Mucosa of descending colon (tissue), 3 donors: ENCODE measurements at places on chromosomes 1 and 21. TPM values are rescaled to one million over a fixed set of nuclear protein-coding genes. Genes with fewer than 3 reads are reported as not detected.

DNA sequence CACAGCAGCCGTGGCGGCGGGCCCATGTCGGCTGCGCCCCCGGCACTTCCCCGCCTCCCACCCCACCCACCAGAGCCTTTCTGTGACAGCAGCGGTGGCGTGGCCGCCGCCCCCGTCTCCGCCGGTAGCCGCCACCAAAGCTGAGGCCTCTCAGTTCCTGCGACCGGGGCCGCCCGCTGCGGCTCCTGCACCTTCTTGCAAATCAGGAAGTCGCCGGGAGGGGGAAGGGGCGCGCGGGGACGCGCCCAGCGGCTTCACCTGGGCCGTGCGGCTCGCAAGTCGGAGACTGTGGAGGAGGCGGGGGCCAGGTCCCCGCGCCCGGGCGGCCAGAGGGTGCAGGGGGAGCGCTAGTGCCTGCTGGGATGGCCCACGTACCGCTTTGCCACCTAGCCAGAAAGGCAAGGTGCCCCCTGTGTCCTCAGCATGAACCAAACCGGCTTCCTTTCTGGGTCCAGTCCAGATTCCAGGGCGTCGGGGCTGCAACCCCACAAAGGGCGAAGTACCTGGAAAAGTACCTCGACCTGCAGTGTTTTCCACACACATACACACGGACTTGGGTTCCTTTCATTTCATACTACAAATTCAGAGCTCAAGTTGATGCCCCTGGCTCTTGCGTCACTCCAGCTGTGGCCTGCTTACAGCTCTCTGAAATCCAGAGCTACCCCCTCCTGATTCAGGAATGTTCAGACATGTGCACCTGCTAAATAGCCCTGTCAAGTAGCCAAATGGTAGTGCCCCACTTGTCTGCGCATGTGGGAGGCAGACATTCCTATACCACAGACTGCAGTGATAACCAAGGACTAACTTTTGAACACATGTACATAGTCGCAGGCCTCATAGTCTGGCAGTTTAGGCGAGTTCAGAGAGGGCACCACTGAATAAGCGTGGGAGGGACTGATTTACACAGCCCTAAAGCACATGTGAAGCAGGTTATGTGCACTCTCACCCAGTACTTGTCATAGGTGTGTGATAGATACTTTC is at the start of gene DENND1B:
TSS of gene DENND1B (minus strand) at position 199 of the 981 bp plus-strand sequence. CDS start 325 bp downstream, outside the sequence.
- DNase-seq: peak; percentile 95

PADI2 gene
- 398 TPM for total RNA-seq

KCNT2 gene
- total RNA-seq: 0.49 TPM

ASCL5 gene
- not detected for total RNA-seq

IVNS1ABP gene
- 111 TPM for total RNA-seq

MMEL1 gene
- total RNA-seq: 4.2 TPM

GRCh38 chr1:45503462-45504360 is 3.6 kb downstream of the MMACHC start:
- no peak for DNase-seq

LCE1E gene
- total RNA-seq: not detected

GRCh38 chr1:20037877-20038276 is 32.1 kb upstream of the PLA2G5 start:
- no peak for DNase-seq

GRCh38 chr21:37509802-37510393 is 143.3 kb downstream of the DYRK1A start:
- DNase-seq: no peak

DNA sequence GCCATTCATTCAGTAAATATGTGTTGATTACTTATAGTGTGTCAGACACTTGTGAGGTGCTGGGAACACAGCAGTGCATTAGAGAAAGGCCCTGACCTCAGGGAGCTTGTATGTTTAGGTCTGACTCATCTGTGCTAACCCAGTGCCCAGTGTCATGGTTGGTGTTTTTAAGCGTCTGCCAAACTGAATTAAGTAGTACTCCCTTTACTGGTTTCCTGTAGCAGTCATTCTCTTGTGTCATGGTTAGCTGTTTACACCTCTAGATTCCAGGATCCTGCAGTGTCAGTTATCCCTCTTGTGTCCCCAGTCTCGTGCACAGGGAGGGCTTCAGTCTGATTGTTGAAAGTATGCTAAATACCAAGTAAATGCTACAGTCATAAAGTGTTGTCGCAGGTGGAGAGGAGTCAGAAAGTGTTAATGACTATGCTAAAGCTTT is 14.2 kb downstream of the UCK2 start:
- DNase-seq: no peak

GRCh38 chr21:46634427-46634826 is 1.0 kb upstream of the PRMT2 start:
- DNase-seq: no peak

- no peak for DNase-seq
These were observed 9.5 kb upstream of the ZBTB18 start for GRCh38 chr1:244041466-244042120.

NTMT2 gene
- not detected for total RNA-seq

GRCh38 chr1:24745711-24746413 is 615 bp downstream of the CLIC4 start:
- no peak for DNase-seq

GRCh38 chr1:84689514-84690396 is 506 bp downstream of the SSX2IP start:
- peak; percentile 80 for DNase-seq

FGR gene
- 5.7 TPM for total RNA-seq

CLCC1 gene
- total RNA-seq: 32.1 TPM

- DNase-seq: no peak
These were observed 638.0 kb downstream of the KCNT2 start for GRCh38 chr1:195970209-195970608.

DNA sequence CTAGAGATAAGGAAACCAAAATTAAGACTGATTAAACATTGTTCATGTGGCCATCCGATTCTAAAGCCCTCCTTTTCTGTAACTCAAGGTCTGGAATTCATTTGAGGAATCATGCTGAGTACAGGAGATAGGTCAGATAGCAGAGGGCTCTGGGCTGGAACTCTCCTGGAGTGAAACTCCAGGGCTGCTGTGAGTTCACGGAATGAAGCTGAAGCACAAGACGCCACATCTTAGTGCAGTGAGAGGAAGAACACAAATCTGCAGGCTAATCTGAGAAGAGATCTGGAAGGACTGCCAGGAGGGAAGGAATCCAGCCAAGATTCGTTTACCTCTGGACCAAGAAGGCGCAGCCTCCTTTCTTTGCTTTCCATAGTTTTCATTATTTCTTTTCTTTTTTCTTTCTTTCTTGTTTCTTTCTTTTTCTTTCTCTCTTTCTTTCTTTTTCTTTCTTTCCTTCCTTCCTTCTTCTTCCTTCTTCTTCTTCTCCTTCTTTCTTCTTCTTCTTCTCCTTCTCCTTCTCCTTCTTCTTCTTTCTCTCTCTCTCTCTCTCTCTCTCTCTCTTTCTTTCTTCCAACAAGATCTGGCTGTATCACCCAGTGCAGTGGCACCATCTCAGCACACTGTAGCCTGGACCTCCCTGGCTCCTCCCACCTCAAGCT is 74.8 kb upstream of the ATP1B1 start:
- DNase-seq: no peak

RXRG gene
- total RNA-seq: 1.1 TPM

DNA sequence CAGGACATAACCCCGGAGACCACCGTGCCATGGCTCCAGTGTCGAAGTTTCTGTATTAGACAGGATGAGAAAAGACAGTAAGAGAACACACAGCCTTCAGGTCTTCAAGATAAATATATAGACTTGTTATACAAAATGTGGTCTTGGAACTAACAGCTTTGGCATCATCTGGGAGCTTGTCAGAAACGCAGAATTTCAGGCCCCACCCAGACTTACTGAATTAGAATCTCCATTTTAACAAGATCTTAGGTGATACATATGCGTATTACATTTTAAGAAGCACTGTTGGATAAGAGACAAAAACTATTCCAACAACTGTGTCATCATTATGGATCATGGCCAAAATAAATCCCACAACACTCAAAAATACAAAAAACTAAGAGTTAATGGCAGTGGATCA is 239.3 kb downstream of the ASTN1 start:
- no peak for DNase-seq

DNA sequence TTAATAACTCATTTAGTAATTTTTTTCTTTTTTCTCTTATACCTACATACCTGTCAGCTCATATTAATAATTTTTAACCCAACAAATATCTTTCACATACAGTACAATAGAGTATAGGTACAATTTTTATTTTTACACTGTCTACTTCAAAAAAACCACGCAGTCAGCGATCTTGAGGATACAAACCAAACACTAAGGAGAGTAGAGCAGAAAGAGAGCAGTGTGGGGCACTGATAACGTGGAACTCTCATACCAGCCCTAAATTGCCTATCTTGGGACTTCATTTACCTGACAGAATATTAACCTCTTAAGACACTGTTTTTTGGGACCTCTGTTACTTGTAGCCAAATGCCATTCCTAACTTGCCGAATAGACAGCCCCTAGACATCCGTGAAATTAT is 5.5 kb downstream of the TRMT1L start:
- no peak for DNase-seq
